NCI-H2081 treated with DMSO at 0.1 percent for 48 hours (cell line): ENCODE measurements at places on chromosomes 3 and 15.

- DNase-seq: no peak
These were observed 7.3 kb upstream of the TNFSF10 start for GRCh38 chr3:172530566-172530965.

GRCh38 chr3:99430348-99431134, 207.9 kb upstream of the COL8A1 start:
- no peak for DNase-seq

DNA sequence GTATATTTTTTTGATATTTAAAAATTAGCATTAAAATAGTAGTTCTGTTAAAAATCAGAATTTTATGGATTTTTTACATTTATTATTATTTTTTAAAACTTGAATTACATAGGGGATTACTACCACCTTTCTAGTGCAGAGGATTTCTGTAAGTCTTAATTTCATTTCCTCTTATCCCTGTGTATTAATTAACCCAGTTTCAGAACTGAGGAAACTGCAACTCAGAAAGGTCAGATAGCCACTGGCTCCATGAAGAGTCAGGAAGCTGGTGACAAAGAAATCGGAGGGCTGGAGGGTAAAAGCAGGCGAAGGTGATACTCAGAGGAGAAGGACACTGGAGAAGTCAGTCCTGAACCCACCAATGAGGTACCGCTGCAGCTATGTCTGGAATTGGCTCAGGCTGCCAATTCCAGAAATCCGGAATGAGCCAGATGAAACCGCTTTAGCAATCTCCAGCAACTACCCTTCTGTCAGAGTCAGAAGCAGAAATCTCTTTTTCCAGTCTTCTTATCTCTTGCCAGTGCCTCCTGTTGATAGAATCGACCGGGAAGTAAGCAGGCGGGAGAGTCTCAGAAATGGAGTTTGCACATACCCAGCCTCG, 308.5 kb downstream of the SV2B start:
- DNase-seq: no peak

DNA sequence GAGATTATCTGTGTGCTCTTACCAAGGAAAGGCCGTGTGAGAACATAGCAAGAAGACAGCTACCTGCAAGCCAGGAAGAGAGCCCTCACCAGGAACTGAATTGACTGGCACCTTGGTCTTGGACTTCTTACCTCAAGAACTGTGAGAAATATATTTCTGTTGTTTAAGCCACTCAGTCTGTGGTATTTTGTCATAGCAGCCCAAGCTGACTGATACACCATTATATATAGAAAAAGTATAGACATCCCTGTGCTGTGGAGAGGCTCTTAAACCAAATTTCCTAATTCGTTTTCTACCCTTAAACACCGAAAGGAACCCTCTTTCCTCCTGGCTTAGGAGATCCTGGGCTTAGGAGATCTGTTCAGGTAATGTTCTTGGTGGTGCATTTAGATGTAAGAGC, 44.8 kb downstream of the CGNL1 start:
- no peak for DNase-seq

DNA sequence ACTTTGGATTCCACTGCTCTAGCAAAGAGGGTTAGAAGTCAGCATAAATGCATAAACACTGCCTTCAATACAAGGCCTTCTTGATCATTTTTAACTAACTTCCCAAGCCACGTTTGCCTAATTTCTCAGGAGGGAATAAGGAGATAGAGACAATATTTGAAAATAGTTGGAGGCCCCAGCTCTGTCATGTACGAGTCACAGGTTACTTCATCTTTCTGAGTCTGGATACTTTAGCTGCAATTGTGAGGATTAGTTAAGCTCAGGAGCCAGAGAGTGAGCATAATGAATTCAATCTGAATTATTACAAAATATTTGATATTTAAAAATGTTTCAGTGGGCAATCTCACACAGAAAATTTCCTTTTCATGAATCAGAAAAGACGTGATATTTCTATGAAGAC, 298.9 kb downstream of the SHOX2 start:
- no peak for DNase-seq

- no peak for DNase-seq
These were observed 8.6 kb upstream of the CSK start for GRCh38 chr15:74773329-74773728.

- DNase-seq: no peak
These were observed 856 bp downstream of the ZBTB38 start for GRCh38 chr3:141368925-141369794.

DNA sequence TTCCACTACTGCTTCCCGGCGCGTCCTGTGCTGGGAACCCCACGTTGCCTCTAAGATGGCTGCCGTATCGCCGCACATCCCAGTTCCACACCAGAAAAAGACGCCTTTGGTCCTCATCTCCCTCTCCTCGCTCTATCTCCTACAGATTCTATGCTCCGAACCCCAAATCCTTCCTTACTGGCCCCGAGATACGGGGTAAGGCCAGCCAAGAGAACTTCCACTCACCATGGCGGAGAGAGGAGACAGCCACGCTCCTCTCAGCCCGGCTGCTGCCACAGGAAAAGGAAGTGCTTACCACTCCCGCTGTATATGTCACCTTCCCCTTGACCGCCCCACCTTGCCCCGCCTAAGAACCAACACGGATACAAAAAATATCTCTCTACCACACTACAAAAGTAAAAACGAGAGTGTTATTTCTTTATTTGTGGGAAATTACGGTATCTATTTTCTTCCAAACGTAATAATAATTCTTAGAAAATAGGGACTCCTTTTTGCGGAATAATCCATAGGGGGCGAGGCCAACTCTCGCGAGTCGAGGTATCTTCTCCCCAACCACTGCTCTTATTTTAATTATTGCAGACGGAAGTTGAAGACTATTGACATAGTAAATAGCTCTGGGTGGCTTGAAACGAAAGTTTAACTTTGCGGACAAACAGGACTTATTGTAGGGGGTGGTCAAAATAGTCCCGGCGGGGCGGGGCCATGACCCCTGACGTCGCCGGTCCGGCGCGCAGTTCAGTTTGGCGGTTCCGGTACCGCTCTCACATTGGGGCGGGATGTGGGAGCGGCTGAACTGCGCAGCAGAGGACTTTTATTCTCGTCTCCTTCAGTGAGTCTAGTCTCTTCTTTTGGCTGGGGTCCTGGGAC, at the start of the genes RPL4 and ZWILCH:
Gene RPL4 (minus strand): TSS at position 293 of the 867 bp plus-strand sequence. CDS start 65 bp downstream, at position 228.
Gene ZWILCH (plus strand): TSS at position 764 of the 867 bp plus-strand sequence. CDS start 13 bp downstream, at position 777.
- DNase-seq: peak; percentile 54

DNA sequence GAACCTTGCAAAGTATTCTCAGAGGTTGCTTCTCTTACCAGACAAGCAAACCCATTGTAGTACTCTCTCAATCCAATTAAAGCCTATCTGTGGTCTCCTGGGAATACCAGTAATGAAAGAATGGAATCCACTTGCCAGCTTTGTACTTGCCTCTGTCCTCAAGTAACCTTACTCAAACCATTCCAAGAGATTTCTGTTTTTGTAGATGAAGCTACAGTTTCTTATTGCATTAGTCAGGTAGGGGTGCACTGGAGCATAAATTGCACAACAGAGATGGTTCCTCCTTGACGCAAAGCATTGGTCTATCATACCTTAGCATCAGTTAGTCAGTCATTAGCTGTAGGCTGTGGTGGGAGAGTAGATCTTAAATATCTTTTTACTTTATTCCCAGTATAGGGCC, 52.9 kb downstream of the BTLA start:
- DNase-seq: no peak

DNA sequence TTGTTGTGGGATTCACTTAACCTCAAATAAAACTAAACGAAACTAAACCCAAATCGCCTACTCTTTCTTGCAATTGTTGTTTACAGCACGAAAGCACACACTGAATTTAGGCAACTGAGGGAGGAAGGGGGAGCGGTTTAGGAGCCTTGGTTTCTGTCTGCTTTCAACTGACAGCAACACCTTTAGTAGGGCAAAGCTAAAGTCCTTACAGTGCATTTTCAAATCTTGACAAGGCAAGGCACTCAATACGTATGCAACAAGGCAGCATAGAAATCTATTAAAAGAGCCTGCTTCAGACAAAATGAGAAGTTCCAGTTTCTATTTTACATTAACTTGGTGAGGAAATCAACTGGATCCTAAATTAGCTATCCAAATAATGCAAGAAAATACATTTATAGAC, 174.6 kb downstream of the CHST2 start:
- no peak for DNase-seq

- no peak for DNase-seq
These were observed 89.0 kb upstream of the FNDC3B start for GRCh38 chr3:171950373-171950772.

DNA sequence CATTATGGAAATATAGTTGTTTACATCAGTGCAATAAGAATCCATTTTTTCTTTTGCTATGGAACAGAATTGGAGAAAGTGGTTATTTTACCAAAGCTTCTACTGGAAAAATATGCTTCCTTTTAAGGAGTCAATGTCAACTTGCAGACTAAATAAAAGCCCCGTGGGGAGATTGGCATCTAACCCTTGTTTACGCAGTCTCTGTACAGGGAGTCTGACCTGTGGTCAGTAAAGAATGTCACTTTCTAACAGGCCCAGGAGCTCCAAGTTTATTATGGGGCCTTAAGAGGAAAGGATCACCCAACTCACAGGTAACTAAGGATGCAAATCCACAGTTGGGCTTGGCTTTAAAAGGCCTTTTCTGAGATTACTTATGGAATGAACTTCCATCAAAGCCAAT, 1751.2 kb downstream of the SI start:
- no peak for DNase-seq

DNA sequence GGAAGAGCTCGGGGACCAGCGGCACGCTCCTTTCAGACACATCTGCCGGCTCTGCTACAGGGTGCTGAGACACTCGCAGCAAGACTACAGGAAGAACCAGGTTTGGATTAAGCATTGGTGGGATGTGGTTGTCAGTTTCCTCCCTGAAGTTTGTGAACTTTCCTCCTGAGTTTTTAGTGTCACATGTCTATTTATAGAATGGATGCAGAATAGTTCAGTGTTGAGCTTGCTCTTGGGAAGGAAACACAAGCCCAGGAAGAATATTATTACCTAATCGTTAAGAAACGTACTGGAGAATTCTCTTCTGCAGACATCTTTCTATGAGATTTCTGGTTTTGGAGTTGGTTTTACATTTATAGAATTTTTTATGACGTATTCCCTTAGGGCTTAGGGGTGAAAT, 172.0 kb downstream of the ITPR1 start:
- no peak for DNase-seq

- no peak for DNase-seq
These were observed 86.6 kb downstream of the LINGO1 start for GRCh38 chr15:77546050-77546501.

DNA sequence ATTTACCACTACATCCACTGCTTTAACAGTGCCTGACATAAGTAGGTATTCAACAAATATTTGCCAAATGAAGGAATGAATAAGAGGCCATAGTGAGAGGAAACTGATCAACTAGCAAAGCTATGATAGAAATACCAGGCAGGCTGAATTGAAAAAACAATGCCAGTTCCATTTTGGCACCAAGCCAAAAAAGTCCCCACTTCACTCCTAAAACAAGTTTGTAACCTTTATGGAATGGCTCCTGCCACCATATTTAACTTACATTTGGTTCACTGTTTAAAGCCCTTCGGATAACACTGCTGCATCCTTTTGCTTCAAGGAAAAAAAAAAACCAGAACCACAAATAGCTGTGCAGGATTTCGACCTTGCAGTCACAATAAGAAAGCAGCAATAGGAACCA, 166.1 kb downstream of the FRMD5 start:
- no peak for DNase-seq

DNA sequence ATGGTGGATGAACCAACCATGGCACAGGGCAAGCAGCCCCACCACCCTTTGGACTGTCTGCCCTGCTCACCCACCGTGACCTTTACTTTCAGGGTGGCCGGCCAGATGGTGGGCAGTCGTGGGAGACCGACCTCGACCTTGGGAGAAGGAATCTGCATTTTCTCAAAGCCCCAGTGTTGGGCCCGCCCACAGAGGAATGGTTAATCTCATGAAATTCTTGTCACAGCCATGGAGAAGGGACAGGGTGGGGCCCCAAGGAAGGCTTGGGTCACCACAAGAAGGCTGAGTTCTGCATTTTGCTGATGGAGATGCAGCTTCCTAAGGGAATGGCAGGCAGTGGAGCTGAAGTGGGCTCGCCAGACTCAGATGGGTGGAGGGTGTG, 2.9 kb downstream of the PLXND1 start:
- no peak for DNase-seq

DNA sequence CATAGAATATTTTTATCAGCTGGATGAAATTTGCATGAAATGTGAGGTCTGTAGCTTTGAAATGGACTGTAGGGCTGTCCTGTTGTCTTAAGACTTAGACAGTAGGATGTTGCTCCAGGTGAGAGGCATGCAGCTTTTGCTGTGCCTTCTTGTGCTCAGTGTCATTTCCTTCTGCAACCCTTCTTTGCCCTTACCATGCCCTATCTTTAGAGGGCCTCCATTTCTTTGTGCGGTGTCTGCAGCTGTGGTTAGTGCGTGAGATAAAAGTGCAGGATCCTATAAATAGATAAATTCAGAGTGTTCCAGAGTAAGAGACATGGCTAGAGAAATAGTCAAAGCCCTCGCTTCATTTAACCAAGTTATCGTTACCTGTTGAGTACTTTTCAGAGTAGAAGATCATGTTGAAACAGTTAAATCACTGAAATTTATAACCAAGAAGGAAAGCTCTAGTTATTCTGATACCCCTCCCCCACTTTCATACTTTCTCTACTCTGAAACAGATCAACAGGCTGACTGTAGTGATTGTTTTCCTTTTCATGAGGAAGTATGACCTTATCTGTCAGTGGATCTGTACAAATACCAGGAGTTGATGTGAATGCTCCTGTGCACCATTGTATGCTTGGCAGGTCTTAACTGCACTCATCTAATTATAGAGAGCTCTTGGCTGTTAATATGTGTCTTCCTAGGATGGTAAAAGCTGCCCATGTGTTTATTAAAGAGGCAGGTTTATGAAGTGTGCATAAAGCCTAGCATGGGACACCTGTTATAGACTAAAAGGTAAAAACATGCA, 18.2 kb downstream of the EIF3J start:
- DNase-seq: no peak

DNA sequence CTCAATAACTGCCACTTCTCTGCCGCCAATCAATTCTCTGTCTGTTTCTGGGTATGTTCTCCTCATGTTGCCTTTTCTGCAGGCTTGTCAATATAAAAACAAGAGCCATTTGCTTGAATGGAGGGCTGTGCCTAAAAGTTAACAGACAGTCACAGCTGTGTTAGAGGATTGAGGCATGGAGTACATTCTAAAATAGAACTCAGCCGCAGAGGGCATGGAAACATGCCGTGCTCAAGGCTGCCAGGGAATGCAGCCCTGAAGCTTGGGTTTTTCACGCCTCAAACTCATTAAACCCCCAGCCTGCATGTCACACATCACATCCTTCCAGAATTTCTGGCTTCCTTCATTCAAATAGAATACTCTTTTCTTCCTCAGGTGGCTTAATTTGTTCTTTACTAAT, 166.6 kb downstream of the TPRG1 start:
- DNase-seq: no peak

DNA sequence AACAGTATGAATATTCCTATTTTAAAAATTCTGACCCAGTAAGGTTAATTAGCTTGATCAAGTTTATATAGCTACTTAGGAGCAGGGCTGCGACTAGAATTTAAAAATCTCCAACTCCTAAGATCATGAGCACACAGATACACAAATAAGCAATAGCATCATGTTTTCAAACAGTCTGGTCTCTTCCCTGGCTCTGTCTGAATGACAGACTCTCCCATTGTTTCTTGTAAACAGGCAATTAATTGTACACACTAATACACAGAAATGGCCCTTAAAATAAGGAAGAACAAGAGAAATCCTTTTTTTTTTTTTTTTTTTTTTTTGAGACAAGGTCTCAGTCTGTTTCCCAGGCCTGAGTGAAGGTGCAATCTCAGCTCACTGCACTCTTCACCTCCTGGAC, 1064.4 kb upstream of the CFAP20DC start:
- DNase-seq: no peak
